ENCODE measurements at places on chromosomes 12 and 14.

DNA sequence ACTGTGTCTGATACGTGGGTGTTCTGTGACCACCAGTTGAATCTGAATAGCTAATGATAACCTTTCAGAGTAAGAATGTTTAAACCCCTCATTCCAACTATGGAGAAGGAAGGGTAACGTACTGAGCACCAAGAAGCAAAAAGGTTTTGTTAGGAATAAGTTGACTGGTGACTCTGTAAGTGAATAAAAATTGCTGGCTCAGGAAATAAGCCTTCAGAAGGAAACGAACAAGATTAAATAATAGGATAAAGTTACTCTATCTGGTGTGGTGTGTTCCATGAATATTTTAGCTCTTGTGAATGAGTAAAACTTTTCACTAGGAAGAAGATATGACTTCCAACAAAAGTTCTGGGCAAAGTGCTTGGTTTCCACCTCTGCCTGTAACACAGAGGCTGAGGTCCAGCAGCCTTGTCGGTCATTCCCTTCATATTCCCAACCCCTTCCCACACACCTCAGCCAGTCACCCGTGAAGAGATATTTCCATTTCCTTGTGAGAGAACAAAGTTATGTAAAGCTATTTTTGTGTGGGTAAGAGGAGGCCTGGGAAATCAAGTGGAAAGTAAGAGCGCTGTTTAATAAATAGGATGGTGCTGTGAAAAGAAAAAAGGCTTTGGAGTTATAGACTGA, 47.1 kb downstream of the ARF6 start:
- DNase-seq = peak; percentile 78

- peak; percentile 80 for DNase-seq
Observed at GRCh38 chr12:70719672-70720420, 82.6 kb upstream of the PTPRB start.

- no peak for DNase-seq
Observed at GRCh38 chr12:119989361-119989730, 310 bp downstream of the BICDL1 start.

GRCh38 chr12:104219908-104220404, 4.4 kb downstream of the TXNRD1 start:
- no peak for DNase-seq

GRCh38 chr12:116559162-116559935, at the start of gene MAP1LC3B2:
Gene MAP1LC3B2, plus strand, starts transcription at chr12:116559381. Its CDS starts 16,562 bp downstream, at chr12:116575943.
- peak; percentile 87 for DNase-seq

DNA sequence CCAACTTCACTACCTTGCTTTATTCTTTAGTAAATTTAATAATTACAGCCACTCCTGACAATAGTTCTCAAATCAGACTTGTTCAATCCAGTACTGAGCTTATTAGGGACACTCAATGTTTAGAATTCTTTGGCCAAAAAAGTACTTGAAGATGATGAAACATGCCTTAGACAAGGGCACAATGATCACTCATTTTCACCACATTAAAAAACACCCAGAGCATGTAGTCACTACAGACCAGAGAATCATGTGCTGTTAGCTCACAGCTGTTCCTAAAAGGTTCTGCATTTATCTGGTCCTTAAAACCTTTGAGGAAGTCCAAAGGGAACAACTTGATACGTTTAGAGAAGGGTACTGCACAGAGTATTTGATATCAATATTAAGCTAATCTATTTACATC, 98.7 kb downstream of the INSM2 start:
- DNase-seq = no peak

DNA sequence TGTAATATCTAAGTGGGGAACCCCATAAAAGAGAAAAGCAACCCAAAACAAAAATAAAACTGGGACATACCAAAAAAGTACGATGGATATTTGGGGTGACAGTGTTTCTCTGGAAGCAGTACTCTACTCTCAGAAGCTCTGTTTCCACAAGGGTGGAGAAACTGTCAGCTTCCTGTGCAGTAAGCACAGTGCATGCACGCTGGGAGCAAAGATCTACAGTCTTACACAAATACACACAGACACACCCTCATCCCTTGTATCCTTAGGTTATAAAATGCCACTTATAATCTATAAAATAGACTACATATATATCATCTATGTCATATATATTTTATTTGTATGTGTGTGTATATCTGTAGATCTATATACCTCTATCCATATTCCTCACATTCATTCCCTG, 225.8 kb upstream of the SOX5 start:
- DNase-seq = no peak

DNA sequence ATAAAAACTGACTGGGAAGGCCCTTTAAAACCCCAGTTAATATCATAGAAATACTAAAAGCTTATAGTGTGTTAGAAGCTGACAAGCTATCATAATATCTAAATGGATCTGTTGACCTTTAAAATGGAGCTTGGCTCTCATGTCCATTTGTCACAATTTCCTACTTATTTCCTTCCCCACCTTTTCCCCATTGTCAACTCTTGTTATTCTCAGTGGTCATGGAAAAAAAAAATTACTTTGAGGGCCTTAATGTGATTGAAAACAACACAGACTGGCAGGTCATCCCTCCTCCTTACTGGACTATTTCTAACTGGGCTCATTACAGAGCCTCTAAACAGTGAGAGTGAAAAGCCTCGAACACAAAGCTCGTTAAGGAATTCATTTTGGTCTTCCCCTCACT, 13.7 kb upstream of the WNK1 start:
- no peak for DNase-seq

DNA sequence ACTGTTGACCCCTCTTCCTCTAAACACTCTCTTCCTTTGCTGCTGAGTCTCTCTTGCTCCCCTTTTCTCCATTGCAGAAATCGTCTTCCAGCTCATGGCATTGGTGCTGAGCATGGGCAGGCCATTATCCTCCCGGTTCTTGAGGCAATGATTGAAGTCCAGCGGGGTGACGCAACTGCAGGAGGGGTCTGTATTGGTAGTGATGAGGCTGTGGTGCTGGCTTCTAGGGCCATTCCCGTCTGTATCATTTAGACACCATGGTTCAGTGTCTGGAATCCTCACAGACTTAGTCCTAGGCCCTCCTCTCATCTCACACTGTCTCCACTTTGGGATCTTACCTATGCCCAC, 720 bp upstream of the SLC22A17 start:
- DNase-seq = no peak

- DNase-seq = no peak
Observed at GRCh38 chr12:116261525-116262100, 15.9 kb downstream of the MED13L start.

DNA sequence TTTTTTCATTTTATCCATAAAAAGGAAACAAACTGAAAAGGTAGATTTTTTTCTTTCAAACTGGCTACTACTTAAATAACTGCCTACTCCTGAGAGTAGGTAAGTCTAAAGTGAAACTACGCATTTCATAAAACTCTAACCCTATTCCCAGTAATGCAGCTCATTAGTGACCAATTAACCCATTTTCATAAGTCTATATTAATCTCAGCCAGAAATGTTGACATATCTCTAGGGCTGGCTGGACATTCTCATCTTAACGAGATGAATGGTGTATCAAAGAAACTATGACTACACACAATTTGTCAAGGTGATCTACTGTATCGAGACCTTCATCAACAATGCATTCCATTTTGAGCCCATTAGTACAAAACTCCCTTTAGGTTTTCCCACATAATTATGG, 57.2 kb downstream of the EPS8 start:
- no peak for DNase-seq

DNA sequence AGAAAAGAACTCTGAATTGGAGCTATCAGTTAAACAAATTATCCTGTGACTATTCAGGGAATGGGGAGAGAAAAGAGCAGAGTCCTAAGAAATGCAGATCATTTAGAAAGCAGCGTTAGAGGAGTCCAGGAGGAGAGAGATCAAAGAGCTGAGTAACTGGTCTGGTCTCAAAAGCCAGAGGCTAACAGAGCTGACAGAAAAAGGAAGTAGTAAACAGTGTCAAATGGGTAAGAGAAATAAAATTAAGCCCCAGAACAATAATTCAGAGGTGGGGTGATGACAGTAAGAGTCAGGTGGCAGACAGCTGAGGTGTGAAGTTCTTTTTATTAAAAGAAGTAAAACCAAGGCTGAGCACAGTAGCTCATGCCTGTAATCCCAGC, 19.3 kb downstream of the GXYLT1 start:
- DNase-seq = peak; percentile 19

DNA sequence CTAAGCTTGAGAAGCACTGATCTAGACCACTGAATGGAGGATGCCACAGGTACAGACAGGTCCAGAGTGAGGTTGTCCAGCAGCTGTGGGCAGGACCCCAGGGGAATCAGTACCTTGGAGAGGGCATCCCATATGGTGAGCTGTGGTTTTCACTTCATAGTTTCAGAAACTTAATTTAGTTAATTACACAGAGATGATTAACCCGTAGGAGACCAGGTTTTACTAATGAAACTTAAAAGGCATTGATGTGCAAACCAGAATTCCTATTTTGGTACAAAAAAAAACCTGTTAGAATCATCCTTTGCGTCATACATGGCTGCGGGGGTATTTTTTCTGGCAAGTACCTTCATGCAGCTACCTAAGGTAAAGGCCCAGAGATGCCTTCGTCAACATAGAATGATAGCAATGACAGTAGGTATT, 159.3 kb downstream of the DACT1 start:
- no peak for DNase-seq

DNA sequence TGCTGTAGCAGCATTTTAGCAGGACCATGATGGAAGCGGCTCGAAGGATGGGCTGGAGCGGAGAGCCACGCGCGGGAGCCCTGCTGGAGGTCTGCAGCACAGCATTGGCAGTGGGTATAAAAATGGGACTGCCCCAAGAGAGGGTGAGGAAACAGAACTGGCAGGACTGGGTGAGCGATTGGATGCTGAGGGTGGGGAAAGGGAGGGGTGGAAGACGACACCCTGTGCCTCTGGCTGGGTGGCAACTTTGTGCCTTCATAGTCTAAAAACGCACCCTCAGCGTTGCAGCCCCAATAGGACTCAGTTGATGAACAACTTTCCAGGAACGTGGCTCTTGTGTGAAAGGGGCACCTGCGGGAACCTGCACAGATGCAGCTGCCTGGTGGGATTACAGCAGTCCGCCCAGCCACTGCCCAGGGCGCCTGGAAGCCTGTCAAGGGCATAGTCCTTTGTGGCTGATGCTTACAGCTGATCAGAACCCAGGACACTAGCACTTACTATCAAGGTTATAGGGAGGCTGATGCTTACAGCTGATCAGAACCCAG, 73.0 kb downstream of the NINJ2 start:
- DNase-seq = no peak
